ENCODE measurements at places on chromosomes 12 and 14.

- DNase-seq = no peak
Observed at GRCh38 chr14:89978656-89979055, 22.9 kb downstream of the TDP1 start.

- no peak for DNase-seq
Observed at GRCh38 chr12:109467978-109468676, 9.0 kb downstream of the KCTD10 start.

DNA sequence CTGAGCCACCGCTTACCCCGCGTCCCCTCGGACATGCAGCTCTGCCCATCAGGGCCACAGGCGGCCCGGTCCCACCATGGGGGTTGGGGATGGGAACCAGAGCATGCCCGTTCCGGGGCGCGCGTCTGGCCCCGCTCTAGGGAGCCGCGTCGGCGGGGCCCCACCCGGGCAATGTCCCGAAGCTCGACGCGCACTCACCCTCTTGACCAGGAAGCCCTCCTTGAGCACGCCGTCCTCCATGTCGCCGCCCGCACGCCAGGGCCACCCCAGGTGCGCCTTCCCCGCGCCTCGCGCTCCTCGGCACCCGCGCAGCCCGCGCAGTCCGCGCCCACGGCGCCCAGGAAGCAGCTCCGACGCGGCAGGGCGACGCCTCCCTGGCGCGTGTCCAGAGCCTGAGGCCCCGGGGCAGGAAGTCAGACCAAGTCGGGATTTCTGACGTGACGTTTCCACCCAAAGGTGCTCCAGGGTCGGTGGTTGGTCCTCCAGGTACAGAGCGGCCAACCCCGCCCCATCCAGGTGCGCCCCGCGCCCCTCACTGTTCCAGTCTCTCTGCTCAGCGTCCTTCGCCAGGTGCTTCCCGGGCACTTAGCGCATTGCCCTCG lies at the start of gene PLEK2:
PLEK2 (minus strand) TSS at position 346 of the 602 bp plus-strand sequence; CDS start at position 240, 106 bp downstream.
- peak; percentile 48 for DNase-seq

GRCh38 chr12:49264466-49264872 lies 413 bp upstream of the TUBA1C start:
- DNase-seq = peak; percentile 58

DNA sequence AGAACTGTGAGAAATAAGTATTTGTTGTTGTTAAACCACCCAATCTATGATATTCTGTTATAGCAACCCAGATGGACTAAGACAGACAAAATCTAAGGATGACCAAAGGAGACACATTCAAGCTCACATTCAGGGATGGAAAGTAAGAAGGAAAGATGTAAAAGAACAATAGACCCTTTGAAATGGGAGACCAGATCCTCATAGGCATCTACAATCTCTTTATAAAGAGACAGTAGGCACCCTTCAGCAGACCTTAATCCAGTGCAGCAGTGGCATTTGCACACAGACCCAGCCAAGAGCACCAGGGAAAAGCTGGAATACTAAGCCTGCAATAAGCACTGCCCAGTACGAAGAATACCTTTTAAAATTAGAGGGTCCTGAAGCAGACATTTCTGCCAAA lies 132.7 kb downstream of the KLHL28 start:
- DNase-seq = no peak

DNA sequence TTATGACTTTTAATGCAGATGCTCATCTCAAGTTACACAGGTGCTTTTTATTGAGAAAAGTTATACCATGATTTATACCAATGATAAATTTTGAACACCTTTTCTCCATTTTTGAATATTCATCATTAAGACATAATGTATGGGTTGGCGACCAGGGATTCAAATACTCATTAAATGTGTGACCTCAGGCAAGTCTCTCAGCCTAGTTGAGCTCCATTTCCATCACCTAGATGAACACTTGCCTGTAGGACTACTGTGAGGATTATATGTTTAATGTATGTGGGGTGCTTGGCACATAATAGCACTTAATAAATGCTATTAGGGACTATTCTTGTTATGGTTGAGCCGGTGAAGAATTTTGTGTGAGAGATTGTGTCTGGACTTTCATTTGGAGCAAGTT lies 228.6 kb downstream of the CHST11 start:
- no peak for DNase-seq

- DNase-seq = no peak
Observed at GRCh38 chr14:105793836-105794235, 267.5 kb downstream of the TMEM121 start.

DNA sequence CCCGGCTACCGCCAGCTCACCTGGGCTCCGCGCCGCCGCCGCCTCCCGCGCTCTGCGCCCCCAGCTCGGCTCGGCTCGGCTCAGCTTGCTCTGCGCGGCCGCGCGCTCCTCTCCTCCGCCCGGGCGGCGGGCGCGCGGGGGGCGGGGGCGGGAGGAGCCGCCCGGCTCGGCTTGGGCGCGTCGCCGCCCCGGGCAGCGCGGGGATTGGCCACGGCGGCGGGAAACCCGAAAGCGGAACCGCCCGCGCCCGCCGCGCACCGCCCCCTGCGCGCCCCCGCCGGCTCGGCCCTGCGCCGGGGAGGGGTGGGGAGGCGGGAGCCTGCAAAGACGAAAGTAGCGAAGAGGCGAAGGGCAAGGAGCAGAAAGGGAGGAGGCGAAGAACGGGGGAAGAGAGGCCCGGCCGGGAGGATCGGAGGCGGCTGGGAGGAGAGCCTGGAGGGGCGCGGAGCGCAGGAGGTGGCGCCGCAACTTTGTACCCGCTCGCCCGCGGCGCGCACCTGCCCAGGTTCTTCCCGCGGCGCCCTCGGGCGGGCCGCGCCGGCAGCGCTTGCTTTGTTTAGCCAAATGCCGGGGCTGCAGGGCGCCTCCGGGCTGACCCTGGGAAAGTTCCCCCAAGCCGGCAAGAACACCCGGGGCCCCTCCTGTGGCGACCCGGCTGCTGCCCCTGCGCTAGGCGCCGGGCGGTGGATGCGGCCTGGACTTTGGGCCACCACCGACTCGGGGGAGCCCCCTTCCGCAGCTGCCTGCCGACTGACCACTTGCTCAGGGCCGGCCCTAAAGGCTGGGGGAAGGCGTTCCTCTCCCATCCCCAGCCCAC lies at the start of gene CAMKK2:
CAMKK2 (minus strand) TSS at position 92 of the 817 bp plus-strand sequence. CDS start 22,183 bp downstream, outside the sequence.
- peak; percentile 91 for DNase-seq

- DNase-seq = peak; percentile 24
Observed at GRCh38 chr12:75812271-75813018, 219.1 kb downstream of the PHLDA1 start.

- DNase-seq = peak; percentile 61
Observed at GRCh38 chr12:120820884-120821510, 83.2 kb downstream of the SPPL3 start.

GRCh38 chr14:76921088-76921399 lies 94.8 kb downstream of the LRRC74A start:
- DNase-seq = no peak

DNA sequence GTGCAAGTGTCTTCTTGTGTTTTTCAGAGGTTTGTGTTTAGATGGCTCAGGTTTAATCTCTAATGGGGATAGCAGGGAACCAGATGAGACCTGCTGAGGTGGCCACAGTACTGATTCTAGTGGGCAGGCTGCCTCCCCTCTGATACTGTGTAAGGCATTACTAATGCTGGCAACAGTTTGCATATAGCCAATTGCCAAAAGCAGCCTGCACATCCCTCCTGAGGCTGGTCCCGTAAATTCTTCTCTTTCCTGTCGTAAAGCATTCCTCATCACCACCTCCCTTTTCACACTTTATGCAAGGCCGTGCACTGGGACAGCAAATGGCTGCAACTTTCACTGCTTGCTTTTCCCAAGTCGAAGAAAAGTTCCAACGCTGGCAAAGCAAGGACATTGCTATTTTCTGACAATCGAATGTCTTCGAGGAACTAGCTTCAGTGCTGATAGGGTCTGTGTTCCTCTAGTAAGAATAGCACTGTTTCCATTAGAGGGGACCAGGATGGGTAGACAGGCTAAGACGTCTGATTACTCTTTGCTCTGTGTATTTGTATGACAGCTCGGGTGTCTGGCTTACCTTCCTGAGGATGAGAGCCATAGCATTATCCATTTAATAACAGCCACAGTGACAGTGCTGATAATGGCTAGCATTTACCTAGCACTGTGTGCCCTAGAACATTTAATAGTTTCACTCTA lies 178.2 kb upstream of the HIF1A start:
- DNase-seq = no peak

GRCh38 chr12:63362791-63363190 lies 211.8 kb upstream of the AVPR1A start:
- DNase-seq = no peak

DNA sequence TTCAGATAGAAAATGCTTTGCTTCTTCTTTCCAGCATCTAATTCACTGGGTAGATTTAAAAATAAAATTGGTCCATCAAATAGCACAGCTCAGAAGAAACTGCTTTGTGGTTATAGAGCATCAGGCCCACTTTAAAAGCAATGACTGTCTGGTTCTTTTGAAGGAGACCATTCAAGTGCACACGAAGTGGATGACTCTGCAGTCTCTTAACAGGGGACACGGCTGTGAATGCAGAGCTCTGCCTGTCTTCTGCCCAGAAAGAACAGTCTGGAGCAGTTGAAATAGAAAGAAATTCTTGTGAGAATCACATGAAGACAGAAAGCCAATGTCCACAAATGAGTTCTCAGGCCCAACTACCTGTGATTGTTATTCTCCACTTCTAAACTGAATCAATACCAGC lies 138.7 kb upstream of the PLEKHA5 start:
- no peak for DNase-seq

- no peak for DNase-seq
Observed at GRCh38 chr12:27008081-27008480, 6.1 kb downstream of the TM7SF3 start.

GRCh38 chr14:22314183-22314820 lies 274.7 kb downstream of the DAD1 start:
- peak; percentile 54 for DNase-seq
